Hair follicle dermal papilla cell (primary cell): ENCODE measurements at places on chromosomes 3 and 15. TPM values are rescaled to one million over a fixed set of nuclear protein-coding genes. Genes with fewer than 3 reads are reported as not detected.

UNC13C gene
- not detected in 2 replicates for total RNA-seq

GABRA5 gene
- under 0.01 TPM in 1 of 2 replicates, not detected in the other for total RNA-seq

CCR9 gene
- total RNA-seq, result not detected in 2 replicates

TJP1 gene
- 62.1 and 67.3 TPM in 2 replicates for total RNA-seq

MTMR10 gene
- total RNA-seq, result 28.5 and 36.5 TPM in 2 replicates

C2CD4A gene
- not detected in 2 replicates for total RNA-seq

PLA1A gene
- total RNA-seq, result not detected in 2 replicates

SIDT1 gene
- not detected in 2 replicates for total RNA-seq

LINGO1 gene
- not detected in 2 replicates for total RNA-seq
